ENCODE measurements at places on chromosomes 12 and 14. TPM values are rescaled to one million over a fixed set of nuclear protein-coding genes. Genes with fewer than 3 reads are reported as not detected.

LALBA gene
- polyA plus RNA-seq, result not detected

GALNT16 gene
- polyA plus RNA-seq, result 2.4 TPM

RPGRIP1 gene
- polyA plus RNA-seq, result 0.60 TPM

ACRBP gene
- not detected for polyA plus RNA-seq

- DNase-seq, result no peak
Observed at GRCh38 chr12:92297405-92297804, 151.8 kb upstream of the BTG1 start.

GRCh38 chr12:80156306-80156705 is 57.0 kb downstream of the OTOGL start:
- no peak for DNase-seq

DNA sequence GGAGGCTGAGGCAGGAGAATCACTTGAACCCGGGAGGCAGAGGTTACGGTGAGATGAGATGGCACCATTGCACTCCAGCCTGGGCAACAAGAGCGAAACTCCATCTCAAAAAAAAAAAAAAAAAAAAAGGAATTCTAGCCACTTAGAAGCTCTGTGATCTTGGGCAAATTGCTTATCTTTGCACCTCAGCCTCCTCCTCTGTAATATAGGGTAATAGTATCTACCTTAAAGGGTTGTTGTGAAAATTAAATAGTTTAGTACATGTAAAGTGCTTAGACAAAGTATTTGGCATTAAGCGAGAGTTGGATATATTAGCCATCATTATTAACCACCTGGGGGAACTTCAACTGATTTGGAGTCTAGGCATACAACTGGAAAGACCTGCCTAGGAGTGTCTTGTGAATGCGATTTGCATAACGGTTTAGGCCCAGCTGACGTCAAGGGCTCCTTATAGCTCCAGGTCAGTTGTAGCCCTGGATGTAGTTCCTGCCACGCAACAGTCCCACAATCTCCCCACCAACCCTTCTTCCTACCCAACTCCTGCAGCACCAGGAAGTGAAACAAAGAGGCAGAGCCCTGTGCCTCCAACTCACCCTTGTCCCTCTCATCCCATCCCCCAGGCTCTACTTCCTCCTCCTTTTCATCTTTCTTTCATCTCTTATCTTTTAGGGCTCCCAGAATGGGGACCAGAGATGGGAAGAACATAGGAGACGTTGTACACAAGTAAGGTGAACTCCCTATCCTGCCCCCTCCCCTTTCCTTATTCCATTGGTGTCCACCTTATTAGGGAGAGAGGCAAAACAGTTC is 2.1 kb upstream of the IL23A start:
- DNase-seq, result no peak

DNA sequence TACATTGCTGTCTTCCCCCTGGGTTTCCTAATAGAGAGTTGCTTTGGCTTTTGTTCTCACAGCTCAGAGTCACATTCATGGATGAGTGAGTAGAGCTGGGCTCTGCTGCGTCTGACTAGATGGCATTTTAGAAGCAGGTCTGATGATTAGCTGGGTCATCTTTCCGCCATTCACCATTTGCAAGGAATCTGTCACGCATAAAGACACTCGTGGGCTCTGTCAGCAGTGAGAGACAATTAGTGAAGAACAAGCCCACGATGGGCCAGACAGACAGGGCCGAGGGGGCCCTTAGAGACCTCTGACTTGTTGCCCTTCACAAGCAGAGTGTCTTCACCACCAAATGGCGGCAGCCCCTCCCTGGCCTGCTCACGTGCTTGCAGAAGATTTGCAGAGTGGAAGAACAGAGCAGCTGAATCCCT is 175.0 kb downstream of the CRADD start:
- DNase-seq, result no peak

DNA sequence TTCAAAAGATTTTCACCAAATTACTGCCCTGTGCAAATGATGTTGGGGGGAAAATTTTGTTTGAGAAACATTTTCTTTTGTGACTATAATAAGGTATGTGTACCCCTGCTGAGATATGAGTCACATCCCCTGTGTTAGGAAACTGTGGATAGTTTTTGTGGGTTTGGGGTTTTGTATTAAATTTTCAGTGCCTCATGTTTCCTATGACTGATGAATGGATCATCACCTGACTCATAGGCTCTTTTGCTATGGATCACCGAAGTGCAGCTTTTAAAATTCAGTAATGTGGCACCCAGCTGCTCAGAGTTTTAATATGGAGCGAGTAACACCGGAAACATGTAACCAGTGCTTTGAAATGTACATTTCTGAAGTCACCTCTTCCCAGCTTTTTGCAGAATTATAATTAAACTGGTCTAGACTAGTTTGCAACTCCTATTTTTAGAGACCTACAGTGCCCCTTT is 167.4 kb upstream of the HMGA2 start:
- no peak for DNase-seq

- no peak for DNase-seq
Observed at GRCh38 chr12:76299536-76300296, 48.5 kb downstream of the BBS10 start.

DNA sequence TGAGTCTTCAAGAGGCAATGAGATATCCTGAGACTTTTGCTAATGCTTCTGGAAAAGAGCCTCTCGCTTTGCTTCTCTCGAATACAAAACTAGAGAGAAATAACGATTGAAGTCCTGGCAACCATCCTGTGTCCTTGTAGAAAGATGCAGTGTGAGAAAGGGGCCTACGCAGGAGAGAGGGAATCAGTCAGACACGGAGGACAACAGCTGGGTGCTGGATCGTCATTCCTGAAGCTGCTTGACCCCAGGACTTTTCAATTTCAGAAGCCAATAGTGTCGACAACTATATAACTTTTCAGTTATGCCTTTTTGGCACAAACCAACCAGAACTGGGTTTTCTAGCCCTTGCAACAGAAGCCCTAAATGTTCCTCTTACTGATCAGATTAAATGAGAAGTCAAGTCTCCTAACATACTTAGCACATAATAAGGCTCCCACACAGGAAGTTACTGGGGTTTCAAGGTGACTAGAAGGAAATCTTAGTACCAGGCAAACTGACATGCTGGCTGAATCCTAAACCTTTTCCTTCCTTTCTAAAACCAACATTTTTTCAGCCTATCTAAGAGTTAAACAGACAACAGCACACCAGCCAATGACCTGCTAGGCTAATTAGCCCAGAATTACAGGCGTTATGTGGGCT is 755.6 kb downstream of the MED13L start:
- DNase-seq, result no peak

GRCh38 chr12:122085591-122085990 is 7.0 kb downstream of the MLXIP start:
- DNase-seq, result peak; percentile 6

GRCh38 chr12:25347716-25348592 is 97.2 kb upstream of the KRAS start:
- DNase-seq, result no peak

- DNase-seq, result no peak
Observed at GRCh38 chr12:97061171-97061570, 154.1 kb downstream of the NEDD1 start.

GRCh38 chr14:60713513-60713912 is 10.6 kb downstream of the SIX4 start:
- no peak for DNase-seq

Data from sigmoid colon (tissue), 7 donors.